Stimulated activated CD4-positive, alpha-beta T cell treated with anti-CD3 and anti-CD28 coated beads, Interleukin-4, amount 100 ng/mL, for 24 hours (primary cell): ENCODE measurements at places on chromosomes 5 and 9.

DNA sequence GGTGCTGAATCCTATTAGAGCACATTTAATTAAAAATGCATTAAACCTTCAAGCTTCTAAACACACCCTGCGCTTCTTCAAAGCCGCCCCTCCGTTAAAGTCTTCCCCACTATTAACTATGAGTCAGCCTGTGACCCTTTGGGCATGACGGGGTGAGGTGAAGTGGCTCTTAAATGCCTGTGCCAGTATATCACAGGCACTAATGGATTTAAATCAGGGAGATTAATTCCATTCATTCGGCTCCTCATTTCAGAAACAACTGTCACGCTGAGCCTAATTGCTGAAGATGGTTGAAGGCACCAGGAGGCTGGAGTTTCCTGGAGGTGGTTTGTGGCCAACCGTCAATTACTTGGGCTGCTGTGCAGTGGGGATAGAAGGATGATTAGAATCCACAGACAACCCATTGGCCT is 192.6 kb upstream of the MSX2 start:
- DNase-seq, result no peak

DNA sequence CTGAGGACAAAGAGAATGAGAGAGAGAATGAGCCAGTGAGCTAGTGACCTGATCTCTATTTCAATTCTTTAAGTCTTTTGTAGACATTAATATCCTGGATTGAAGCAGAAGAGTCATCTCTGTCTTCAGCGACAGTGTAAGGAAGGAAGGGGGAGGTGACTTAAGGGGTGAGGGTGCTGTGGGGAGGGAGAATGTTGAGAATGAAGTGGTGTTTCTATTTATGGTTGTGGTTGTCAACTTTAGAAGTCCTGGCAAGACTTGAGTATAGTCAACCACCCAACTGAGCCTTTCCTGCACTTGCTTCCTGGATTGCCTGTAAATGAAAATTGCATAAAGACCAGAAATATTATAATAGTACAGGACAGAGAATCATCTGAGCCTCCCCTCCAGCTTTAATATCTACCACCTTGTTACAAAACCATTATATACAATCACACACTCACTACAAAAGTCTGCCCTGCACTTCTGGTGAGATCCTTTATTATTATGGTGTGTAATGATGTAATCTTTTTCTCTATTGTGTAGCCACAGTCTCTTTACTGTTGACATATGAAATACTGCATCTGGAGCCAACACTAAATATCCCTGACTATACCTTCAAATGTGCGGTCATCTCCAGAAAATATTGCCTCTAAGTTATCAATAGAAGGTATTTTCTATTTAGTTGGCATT is 91.7 kb downstream of the NTRK2 start:
- DNase-seq, result no peak

DNA sequence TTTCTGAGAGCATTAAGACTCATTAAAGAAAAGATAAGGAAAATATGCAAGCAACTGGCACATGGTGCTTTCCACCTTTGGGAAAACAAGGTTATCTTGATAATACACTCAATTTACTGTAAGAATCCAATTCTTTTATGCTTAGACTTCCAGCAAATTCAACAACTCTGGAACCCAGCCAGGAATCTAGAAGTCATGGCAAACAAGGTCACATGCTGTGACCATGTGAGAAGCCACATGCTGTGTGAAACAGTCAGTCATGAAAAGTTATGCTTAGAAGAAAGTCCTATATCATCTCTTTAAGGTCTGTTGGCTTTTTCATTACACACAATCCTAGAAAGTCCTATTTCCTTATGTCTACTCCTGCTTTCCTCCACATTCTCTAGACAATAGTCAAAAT is 581.8 kb upstream of the C9orf72 start:
- DNase-seq, result no peak

DNA sequence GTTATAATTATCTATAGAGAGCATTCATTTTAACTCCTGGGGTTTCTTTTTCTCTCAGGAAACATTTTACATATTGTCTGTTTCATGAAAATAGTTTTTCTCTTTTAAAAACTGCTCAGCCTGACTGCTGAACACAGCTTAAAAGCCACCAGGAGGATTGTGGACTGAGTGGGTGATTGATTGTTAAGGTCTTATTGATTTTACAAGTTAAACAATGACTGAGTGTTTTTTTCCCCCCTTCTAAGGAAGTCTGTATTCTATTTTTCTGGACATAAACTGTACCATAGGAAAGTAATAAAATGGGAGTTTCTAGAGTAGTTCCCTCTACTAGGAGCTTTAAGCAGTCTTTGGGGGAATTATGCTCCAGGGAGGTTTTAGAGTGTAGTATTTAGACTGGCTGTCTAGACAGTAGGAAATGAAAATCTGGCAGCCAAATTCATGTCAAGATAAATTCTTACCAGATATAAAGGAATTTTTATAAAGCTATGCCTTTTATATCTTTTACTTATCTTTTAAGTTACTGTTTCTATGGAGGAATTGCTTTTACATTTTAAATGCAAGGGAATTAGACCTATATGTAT is 463.9 kb downstream of the PRR16 start:
- DNase-seq, result no peak

- DNase-seq, result no peak
These were observed 4.5 kb downstream of the SNX30 start for GRCh38 chr9:112755016-112755427.

- peak; percentile 19 for DNase-seq
These were observed 12.0 kb upstream of the SLC34A1 start for GRCh38 chr5:177372034-177372896.

DNA sequence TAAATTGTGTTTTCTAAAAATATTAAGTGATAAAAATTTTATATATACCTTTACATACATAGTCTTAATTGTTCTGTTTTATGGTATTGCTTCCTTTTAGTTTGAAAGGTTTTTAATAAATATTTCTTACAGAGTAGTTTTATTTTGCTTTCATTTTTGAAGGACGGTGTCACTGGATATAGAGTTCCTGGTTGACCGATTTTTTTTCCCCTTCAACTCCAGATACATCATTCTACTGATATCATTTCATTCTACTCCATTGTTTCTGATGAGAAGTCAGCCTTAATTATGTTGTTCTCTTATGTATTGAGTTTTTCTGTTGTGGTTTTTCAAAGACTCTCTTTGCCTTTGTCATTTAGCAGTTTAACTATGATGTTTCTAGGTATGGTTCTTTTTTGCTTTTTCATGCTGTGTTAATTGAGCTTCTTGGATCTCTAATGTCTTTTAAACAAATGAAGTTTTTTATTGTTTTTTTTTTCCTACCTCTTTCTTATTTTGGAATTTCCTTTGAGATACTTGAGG is 30.4 kb downstream of the MTREX start:
- DNase-seq, result no peak

GRCh38 chr5:54083245-54083644 is 227.1 kb downstream of the ARL15 start:
- DNase-seq, result no peak

DNA sequence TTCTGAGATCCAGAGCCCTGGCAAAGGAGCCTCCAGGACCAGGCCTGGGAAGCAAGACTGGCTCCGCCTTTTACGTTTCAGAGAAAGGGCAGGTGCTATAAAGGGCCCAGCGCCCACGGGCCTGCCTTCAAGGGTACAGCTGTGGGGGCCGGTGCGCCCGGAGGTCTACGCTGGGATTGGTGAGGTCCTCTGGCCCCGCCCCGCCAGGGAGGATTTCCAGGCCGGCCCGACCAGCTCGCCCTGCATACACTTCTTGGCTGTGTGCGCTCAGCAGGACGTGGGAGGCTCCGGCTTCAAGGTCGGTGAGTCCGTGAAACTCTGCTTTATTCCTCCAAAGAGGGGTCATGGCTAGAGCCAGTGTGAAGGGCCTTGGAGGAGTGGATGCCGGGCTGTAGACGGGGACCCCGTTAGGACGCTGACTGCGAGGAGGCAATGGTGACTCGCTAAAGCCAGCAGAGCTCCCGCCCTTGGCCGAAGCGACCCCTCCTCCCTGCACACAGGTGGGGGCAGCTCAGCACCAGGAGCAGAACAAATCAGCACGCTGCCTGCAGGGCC is at the start of gene CKMT2:
Gene CKMT2, plus strand, starts transcription at position 243 of the 555 bp plus-strand sequence. CDS start 17,811 bp downstream, outside the sequence.
- no peak for DNase-seq

DNA sequence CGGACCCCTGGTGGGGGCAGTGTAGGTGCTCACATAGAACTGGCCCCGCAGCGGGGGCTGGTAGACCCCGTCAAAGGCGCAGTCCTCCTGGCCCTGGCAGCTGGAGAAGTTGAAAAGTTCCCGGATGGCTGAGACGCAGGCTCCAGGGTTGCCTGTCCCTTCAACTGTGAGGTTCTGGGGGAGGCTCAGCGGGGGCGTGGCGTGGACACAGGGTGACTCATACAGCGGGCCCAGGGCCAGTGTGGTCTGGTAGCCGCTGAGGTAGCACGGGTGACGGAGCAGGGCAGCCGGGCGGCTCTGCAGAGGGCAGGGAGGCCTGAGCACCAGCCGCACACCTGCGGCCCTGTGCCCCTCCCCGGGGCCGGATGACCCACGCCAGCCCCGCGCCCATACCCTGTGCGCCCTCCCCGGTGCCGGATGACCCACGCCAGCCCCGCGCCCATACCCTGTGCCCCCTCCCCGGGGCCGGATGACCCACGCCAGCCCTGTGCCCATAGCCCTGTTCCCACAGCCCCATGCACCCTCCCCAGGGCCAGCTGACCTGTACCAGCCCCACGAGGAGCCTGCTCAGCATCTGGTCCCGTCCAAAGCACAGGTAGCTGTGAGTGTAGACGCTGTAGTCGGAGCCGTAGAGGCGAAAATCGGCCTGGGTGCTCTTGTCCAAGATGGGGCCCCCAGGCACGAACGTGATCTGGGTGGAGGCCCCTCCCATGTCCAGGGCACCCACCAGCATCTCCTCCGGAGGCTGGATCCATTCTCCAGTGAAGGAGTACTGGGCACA is 5.0 kb downstream of the ENTPD8 start:
- DNase-seq, result no peak

DNA sequence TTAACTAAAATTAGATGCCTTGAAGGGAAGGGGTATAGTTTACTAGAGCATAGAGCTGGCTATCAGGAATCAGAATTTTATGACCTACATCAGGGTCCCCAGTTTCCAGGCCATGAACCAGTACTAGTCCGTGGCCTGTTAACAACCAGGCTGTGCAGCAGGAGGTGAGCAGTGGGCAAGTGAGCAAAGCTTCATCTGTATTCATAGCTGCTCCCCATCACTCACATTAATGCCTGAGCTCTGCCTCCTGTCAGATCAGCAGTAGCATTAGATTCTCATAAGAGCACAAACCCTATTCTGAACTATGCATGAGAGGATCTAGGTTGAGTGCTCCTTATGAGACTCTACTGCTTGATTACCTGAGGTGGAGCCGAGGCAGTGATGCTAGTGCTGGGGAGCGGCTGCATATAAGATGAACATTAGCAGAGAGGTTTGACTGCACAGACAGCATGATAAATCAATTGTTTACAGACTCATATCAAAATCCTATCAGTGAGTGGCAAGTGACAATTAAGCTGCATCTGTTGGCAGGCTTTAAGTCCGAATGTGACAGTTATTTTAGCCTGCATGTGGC is 44.6 kb downstream of the TAF11L14 start:
- no peak for DNase-seq
